ENCODE measurements at places on chromosomes 1 and 21. TPM values are rescaled to one million over a fixed set of nuclear protein-coding genes. Genes with fewer than 3 reads are reported as not detected.

DNA sequence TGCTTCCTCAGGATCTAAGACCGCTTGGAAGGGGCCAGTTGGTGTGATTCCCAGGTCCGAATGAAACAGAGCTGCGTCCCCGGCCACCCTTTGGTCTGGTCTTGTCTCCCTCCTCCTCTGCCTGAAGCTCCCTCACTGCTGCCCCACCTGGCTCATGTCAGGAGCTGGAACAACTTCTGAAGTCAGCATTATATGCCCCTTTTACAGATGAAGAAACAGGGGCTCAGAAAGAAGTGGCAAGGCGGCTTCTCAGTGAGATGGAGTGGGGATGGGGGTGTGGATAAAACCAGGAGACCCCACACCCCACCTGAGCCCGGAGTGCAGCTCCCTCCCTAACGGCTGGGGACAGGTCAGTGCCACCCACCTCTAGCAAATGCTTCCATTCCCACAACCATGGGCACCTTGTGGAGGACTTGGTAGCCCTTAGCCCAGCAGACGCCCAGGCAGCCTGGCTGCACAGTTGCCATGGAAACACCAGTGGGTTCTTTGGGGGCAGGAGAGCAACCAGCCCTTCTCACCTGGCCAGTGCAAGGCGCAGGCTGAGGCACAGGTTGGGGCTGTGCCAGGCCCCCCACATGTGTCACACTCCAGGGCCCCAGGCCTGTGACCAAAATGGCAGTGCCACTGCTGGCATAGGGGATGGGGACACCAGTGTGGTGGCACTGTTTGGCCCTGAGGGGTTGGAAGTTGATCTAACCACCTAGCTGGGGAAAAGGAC is 31.9 kb upstream of the ECE1 start:
- no peak for DNase-seq

- no peak for DNase-seq
These were observed 1121.7 kb upstream of the PRMT6 start for GRCh38 chr1:105934806-105935205.

DNA sequence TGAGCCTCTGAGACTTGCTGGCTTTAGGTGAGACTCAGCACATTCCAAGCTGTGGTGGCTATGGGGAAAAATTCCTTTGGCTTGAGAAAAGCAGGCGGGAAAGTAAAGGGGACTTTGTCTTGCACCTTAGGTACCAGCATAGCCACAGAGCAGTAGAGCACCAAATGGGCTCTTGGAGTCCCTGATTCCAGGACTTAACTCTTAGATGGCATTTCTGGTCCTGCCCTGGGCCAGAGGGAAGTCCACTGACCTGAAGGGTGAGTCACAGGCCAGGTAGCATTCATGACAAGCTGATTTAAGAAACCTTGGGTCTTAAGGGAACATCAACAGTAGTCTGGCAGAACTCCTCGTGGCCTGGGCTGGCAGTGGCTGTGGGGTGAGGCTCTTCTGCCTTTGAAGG is 344.7 kb downstream of the DUSP10 start:
- no peak for DNase-seq

TRIM67 gene
- 0.10 TPM for polyA plus RNA-seq

SFN gene
- polyA plus RNA-seq: 0.41 TPM

HES2 gene
- 0.27 TPM for polyA plus RNA-seq

NCDN gene
- 23.4 TPM for polyA plus RNA-seq

TEX50 gene
- polyA plus RNA-seq: not detected

DNA sequence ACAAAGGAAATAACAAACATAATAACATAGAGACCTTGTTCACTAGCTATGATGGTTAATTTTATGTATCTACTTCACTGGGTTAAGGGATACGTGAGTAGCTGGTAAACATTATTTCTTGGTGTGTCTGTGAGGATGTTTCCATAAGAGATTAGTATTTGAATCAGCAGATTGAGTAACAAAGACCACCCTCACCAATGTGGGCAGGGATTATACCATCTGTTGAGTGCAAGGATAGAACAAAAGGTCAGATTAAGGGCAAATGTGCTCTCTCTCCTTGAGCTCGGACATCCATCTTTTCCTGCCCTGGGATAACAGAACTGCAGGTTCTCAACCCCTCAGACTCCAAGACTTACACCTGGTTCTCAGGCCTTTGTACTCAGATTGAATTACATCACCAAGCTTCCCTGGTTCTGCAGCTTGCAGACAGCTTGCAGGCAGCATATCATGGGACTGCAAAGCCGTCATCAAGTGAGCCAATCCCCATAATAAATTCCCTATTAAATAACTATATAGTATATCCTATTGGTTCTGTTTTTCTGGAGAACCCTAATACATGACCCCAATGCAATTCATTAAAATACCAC is 9.2 kb downstream of the SPATA6 start:
- DNase-seq: no peak

- no peak for DNase-seq
These were observed 212.8 kb upstream of the RAB4A start for GRCh38 chr1:229058111-229058561.

GRCh38 chr1:1299686-1300351 is 7.9 kb downstream of the ACAP3 start:
- DNase-seq: no peak

TMPRSS3 gene
- polyA plus RNA-seq: 2.2 TPM

OR6K3 gene
- polyA plus RNA-seq: 0.07 TPM

LRRC38 gene
- not detected for polyA plus RNA-seq

GRCh38 chr1:94284476-94284875 is 47.1 kb upstream of the ARHGAP29 start:
- no peak for DNase-seq

GRCh38 chr1:21935891-21936365 is 1.2 kb downstream of the HSPG2 start:
- DNase-seq: no peak
